ENCODE measurements at places on chromosomes 5 and 9.

DNA sequence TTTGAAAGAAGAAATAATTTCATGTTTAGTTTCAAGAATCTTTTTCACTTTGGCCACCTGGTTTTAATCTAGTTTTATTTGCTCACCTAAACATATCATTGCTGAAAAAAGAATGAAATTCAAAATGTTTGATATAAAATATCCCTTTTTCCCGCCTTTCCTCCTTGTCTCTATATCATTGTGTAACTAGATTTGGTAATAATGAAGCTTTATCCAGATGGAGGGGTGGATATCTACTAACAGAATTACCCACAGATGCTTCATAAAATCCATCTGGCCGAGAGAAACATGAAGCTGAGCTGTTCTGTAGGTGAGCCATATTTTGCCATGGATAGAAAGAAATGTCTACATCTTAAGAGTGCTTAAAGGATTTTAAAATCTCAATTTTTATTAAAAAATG is 214.7 kb downstream of the ICE1 start:
- DNase-seq = no peak

DNA sequence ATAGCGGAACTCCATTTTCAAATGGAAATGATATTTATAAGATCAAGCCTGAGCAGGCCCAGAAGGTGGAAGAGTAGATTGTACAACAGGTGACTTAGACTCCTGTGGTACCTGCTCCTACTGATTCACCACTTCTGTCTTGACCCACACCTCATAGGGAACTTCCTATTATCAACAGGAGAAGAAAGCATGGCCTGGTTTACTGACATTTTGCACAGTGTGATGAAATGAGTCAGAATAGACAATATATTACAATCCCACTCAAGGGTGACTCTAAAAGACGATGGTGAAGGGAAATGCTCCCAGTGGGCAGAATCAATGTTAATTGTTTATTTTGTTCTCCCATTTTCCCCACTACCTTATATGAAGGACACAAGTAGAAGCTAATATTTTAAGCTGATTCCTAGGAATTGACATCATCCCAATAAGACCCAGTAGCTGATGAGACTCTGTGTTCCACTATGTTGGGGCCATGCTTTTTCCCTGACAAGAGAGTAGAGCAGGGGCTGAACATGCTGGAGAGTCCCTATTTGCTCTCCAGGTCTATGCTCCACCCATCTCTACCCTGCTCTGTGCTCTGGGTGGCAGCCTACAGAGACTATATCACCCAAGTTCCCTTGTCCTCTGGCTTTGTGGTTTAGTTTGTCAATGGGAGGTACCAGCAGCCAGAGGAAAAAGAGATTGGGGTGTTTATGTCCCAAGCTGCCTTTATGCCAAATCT is 163.4 kb upstream of the FSTL4 start:
- DNase-seq = no peak

DNA sequence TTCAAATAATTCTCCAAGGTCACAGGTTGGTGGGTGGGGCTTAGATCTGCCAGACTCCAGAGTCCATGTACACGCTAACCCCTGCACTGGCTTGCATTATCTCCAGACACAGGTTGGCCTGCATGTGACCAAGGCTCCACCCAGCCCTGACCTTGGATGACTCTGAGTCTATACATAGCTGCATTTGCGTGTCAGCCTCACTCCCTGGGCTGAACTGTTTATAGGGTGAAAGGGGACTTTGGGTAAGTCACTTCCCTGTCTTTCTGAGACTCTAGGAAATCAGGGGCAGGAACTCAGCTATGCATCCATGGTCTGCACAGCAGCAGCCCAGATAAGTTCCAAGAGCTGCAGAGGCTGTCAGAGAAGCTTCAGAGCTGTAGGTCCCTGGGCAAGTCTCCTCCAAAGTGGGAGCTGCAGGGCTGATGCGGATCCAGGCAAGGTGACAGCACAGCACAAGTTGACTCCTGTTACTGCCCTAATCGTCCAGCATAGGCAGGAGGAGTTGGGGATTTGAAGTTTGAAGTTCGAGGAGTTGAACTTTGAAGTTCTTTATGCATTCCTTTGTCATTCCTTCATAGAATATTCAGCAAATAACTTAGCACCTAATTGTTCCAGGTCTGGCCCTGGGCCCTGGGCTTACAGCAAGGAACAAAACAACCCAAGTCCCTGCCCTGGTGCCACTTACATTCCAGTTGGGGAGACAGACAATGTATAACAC is 53.4 kb downstream of the SLC22A5 start:
- DNase-seq = no peak

DNA sequence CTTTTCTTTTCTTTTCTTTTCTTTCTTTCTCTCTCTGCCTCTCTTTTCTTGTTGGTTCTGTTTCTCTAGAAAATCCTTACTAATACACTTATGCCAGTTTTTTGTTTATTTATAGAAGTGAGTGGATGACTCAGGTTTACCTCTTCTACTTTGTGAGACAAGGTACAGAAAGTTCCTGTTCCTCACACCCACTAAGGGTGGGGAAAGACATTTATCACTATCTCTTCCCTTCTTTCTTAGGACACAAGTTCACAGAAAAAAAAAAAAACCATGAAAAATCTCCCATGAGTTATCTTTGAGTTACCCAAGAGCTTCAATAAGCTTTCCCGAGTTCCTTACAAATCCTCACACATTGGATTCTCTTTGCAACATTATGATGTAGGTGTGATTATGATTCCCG is 60.9 kb upstream of the CD180 start:
- DNase-seq = no peak

GRCh38 chr9:138072897-138073296 is 195.3 kb downstream of the CACNA1B start:
- no peak for DNase-seq

GRCh38 chr9:133701981-133702797 is 36.0 kb downstream of the SARDH start:
- no peak for DNase-seq

DNA sequence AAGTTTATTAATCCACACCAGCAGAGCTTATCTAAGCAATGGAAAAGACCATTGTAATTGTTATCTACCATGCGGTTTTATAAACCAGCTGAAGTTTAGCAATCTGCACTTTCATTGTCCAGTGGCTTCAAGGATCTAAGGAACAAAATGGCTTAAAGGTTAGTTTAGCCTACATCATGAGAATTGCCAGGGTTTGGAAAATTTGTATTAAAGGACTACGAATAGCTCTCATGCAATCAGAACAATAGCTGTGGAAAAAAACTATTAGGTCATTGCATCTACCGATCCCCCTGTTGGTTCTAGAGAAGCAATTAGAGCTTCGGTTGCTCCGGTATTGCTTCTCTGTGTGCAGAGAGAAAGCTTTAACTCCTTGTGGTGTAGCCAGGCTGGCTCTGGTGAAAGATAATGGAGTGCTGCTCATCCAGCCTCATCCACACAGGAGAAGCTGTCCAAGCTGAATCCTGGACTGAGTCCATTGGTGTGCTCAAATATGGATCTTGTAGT is 86.3 kb upstream of the SLC12A2 start:
- no peak for DNase-seq

- DNase-seq = no peak
These were observed 28.7 kb upstream of the PALM2AKAP2 start for GRCh38 chr9:109751253-109751652.

DNA sequence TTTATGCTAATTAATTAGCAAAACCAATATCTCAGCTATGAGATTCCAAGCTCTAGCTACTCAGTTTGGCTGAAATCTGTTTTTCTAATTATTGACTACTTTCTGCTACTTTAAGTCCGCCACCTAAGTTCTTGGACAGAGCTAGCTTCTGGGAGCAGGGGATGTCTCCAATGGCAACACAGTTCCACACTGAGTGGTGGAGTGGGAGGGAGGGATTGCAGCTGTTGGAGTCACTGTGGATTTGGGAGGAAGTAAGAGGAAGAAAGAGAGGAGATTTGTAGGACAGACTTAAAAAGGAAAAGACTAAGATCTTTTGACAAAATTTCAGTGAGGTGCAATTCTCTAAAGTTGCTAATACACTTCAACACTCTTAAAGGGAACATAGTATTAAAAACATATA is 450.8 kb downstream of the NFIB start:
- no peak for DNase-seq

DNA sequence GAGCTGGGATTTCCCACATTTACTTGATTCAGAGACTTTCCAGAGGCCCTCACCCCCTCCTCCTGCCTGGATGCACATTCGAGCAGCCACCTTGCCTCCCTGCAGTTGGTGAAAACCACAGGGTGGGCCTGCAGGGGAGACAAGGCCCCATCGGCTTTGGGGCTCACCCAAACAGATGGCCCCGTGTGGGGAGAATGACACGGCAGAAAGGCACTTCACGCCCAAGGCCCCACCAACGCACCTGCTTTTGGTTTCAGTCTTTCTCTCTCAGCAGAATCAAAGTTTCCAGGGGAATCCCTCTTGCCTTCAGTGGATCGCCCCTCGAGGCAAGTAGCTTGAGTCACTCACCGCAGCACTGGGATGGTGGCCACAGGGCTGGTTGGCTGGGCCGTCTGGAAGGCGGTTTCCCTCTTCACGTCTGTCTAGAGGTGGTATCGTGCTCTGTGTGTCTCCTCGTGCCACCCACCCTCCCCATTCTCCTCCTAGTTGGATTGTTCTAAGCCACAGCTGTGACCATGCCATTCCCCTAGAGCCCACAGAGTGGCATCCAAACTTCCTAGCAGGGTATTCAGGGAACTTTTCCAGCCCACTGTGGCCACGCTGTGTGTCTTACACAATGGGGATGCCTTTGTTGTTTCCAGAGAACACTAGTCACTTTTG is 31.8 kb downstream of the SEC61B start:
- no peak for DNase-seq

- DNase-seq = no peak
These were observed 243.5 kb upstream of the FBXL7 start for GRCh38 chr5:15256485-15256884.

DNA sequence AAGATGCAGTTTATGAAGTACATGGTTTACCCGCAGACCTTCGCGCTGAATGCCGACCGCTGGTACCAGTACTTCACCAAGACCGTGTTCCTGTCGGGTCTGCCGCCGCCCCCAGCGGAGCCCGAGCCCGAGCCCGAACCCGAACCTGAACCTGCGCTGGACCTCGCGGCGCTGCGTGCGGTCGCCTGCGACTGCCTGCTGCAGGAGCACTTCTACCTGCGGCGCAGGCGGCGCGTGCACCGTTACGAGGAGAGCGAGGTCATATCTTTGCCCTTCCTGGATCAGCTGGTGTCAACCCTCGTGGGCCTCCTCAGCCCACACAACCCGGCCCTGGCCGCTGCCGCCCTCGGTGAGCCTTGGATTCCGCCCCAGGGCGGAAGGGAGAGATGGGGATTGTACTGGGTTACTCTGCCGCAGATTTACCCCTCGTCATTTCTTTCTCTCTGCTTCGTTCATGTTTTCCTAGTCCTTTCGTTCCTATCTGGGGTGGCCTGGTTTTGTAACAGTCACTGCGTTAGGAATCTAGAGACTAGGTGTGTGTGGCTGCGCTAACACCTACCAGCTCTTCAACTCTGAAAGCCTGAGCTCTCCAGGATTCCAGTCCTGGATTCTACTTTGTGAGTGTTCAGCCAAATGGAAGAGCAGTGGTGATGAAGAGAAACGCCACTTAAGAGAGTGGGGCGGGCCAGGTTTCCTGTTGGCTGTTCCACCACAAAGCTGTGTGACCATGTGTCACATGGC is 638 bp downstream of the MRPS30 start:
- DNase-seq = peak; percentile 19
